ENCODE measurements at places on chromosomes 5 and 9.

DNA sequence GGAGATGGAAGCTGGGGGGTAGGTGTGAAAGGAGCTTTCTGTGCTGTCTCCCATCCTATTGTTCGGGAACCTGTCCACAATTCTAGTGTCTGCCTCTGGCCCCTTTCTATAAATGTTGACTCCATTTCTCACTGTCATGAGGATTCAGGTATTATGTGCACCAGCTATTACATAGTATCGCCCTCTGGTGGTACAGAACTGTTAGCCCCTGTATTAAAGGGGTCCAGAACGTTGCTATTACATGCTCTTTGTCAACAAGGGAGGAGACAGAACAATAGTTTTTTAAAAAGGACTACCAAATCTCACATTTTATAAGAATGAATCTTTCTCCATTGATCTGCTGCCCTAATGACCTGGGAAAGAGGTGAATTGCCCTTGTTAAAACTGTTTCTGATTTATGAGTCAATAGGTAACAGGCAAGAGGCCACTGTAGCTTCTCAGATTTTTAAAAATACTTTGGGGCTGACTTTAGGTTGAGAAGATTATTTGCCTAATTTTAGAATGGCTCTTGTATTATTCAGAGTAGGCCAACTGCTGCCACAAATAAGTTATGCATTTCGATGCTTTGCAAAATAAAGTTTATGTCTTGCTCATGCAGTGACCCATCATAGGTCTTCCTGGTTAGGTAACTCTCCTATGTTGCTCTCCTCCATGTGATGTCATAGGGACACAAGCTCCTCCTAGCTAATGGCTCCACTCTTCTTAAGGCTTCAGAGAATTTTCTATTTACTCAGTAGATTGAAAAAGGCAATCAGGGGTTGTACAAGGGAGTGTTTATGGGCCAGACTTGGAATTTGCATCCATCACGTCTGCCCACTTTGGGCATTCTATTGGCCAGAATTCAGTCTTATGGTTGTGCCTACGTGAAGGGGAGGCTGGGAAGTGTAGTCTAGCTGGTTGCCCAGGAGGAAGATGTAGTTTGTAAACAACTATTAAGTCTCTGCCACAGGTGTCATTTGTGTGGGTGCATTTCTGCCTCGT is 20.8 kb downstream of the DCANP1 start:
- peak; percentile 69 for DNase-seq
- H3K4me3 ChIP-seq, result peak overlapping the region; percentile 9
- H3K36me3 ChIP-seq, result no peaks in the 10 kb centered on the region
- H3K27me3 ChIP-seq, result peaks cover 20% of the 10 kb centered on the region
- H3K4me1 ChIP-seq, result peaks cover 19% of the 10 kb centered on the region

DNA sequence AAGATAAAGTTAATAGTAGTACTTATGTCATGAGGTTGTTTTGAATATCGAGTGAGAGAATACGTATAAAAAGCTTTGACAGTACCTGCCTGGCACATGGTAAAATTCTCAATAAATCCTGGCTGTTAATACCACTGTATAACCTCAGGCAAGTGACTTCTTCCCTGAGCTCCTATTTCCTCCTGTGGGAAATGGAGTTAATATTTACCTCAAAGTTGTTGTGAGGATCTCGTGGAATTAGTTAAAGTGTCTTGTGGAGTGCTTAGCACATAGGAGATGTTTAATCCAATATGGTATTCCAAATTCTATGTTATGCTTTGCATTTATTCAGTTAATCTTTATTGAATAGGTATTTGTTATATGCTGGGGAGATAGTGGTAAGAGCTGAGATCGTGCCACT is 18.5 kb downstream of the FOCAD start:
- no peak overlapping the region for H3K4me3 ChIP-seq
- no peaks in the 10 kb centered on the region for H3K27me3 ChIP-seq
- peaks cover 7% of the 10 kb centered on the region for H3K4me1 ChIP-seq
- no peak overlapping the region for H3K27ac ChIP-seq
- peaks cover 2% of the 10 kb centered on the region for H3K36me3 ChIP-seq
- DNase-seq, result no peak

GRCh38 chr5:60903356-60903755 is 41.5 kb downstream of the ERCC8 start:
- peaks cover 6% of the 10 kb centered on the region for H3K4me1 ChIP-seq
- peaks cover 2% of the 10 kb centered on the region for H3K36me3 ChIP-seq
- H3K27ac ChIP-seq, result no peak overlapping the region
- H3K27me3 ChIP-seq, result no peaks in the 10 kb centered on the region
- no peak for DNase-seq

DNA sequence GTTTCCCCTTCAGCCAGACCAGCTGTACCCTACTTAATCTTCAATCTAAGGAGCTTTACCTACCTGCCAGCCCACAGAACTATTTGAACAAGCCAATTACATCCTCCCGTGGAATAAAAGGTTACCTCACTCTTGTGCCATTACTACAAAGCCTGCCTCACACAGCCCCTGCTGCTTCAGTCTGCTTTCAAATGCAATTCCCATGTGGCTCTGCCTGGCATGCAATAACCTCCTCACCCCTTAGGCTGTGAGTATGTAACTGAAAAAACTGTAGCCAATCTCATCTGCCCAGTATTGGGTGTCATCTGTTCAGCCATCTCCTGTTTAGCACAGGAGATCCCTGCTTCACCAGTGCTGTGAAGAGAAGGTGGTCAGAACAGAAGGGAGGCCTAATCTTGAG is 6.1 kb upstream of the GCNT1 start:
- H3K4me3 ChIP-seq, result no peak overlapping the region
- H3K36me3 ChIP-seq, result no peaks in the 10 kb centered on the region
- DNase-seq, result no peak
- H3K27ac ChIP-seq, result no peak overlapping the region

GRCh38 chr9:17531642-17532254 is 47.1 kb upstream of the SH3GL2 start:
- H3K36me3 ChIP-seq, result no peaks in the 10 kb centered on the region
- peak; percentile 52 for DNase-seq
- H3K4me1 ChIP-seq, result no peaks in the 10 kb centered on the region
- no peak overlapping the region for H3K27ac ChIP-seq
- no peaks in the 10 kb centered on the region for H3K27me3 ChIP-seq

DNA sequence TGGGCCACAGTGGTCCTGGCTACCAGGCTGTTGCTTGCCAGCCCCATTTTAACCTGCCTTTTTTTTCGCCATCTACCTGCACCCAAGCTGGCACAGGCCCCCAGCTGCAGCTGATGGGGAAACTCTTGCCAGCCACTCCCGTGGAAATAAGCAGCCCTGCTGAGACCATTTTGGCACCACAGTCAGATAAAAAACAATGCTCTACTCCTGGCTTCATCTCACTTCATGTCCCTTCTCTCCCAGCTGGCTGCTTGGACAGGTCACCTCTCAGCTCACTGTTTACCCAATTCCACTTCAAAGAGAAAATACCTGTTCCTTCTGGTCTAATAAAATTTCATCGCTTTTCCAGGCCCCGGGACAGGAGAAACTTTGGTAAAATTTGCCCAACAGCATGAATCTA is 322.6 kb upstream of the SLC30A5 start:
- H3K27ac ChIP-seq, result no peak overlapping the region
- DNase-seq, result no peak
- H3K27me3 ChIP-seq, result peaks cover 5% of the 10 kb centered on the region
- no peak overlapping the region for H3K4me3 ChIP-seq
- H3K4me1 ChIP-seq, result no peaks in the 10 kb centered on the region

GRCh38 chr5:20367178-20367577 is 379.2 kb upstream of the CDH18 start:
- no peak overlapping the region for H3K27ac ChIP-seq
- no peaks in the 10 kb centered on the region for H3K4me1 ChIP-seq
- H3K4me3 ChIP-seq, result no peak overlapping the region
- no peak for DNase-seq
- no peaks in the 10 kb centered on the region for H3K36me3 ChIP-seq

DNA sequence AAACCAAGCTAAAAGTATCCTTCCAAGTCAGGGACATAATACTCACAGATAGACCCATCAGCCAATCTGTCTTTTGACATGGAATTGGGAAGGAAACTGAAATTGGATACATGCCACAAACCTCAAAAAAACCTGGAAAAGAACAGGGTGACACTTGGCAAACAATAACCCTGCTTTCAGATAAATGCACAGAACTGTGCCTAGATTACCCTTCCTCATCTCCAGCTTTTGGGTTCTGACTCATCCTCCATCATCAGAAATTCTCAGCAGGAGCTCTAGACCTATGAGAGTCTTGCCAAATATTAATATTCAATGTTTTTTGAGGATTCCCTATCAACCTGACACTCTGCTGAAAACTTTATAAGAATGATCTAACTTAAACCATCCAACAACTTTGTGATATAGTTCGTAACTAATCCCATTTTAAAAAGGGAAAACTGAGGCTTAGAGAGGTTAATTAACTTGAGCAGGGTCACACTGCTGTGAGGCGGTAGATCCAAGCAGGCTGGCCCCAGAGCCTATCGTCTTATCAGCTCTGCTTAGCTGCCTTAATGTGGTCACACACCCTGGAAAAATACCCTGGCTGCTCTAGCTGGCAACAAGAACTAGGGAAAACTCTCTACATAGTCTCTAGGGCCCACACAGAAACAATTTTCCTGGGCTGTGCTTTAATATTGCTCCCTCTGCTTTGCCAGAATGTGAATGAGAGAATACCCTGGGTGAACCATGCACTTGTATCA is 157.0 kb upstream of the TRPC7 start:
- no peak for DNase-seq
- H3K4me3 ChIP-seq, result no peak overlapping the region
- H3K27me3 ChIP-seq, result no peaks in the 10 kb centered on the region
- no peak overlapping the region for H3K27ac ChIP-seq
- H3K36me3 ChIP-seq, result no peaks in the 10 kb centered on the region

- H3K27me3 ChIP-seq, result peaks cover 4% of the 10 kb centered on the region
- no peaks in the 10 kb centered on the region for H3K36me3 ChIP-seq
- no peak for DNase-seq
- no peak overlapping the region for H3K27ac ChIP-seq
Measured at GRCh38 chr5:127586066-127586770, 62.7 kb upstream of the CTXN3 start.

- peaks cover 8% of the 10 kb centered on the region for H3K27me3 ChIP-seq
- H3K4me3 ChIP-seq, result no peak overlapping the region
- H3K4me1 ChIP-seq, result no peaks in the 10 kb centered on the region
- H3K36me3 ChIP-seq, result no peaks in the 10 kb centered on the region
- no peak overlapping the region for H3K27ac ChIP-seq
- no peak for DNase-seq
Measured at GRCh38 chr9:84325347-84325973, 15.1 kb downstream of the SLC28A3 start.

GRCh38 chr9:35714579-35715252 is 17.3 kb downstream of the TLN1 start:
- no peaks in the 10 kb centered on the region for H3K27me3 ChIP-seq
- peaks cover 82% of the 10 kb centered on the region for H3K36me3 ChIP-seq
- DNase-seq, result no peak
- H3K4me3 ChIP-seq, result no peak overlapping the region

GRCh38 chr5:83488271-83488670 is 16.7 kb downstream of the VCAN start:
- H3K27ac ChIP-seq, result no peak overlapping the region
- no peak overlapping the region for H3K4me3 ChIP-seq
- no peak for DNase-seq

DNA sequence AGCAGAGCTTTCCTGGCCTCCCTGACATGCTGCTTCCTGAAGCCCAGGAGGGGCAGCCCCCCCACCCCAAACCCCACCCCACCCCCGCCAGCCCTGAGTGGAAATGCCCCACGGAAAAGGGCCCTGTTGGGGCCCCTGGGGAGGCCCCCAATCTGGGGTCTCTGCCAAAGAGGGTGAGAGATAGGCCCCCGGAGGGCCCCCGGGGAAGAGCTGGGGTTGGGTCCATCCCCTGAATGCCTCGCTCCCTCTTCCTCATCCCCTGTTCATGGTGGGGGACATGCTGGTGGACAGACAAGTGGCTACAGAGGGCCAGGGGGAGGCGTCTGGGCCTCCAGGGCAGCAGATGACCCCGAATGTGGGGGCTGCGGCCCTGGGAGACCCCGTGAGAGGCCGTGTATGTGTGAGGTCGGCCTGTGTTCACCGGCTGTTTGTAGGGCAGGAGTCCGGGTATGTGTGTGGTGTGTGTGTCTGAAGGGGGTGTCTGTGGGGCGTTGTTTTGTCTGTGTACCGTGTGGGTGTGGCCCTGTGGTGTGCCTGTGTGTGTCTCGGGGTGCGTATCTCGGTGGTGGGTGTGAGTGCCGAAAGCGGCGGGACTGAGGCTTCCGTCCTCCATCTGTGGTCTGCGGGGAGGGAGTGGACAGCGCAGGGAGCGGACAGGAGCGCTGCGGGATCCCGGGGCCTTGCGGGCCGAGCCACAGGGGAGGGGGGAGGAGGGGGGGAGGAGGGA is 11.3 kb downstream of the C9orf50 start:
- H3K36me3 ChIP-seq, result no peaks in the 10 kb centered on the region
- DNase-seq, result peak; percentile 75
- H3K4me1 ChIP-seq, result peaks cover 54% of the 10 kb centered on the region
- H3K4me3 ChIP-seq, result peak overlapping the region; percentile 86

- H3K27me3 ChIP-seq, result no peaks in the 10 kb centered on the region
- peak overlapping the region; percentile 92 for H3K27ac ChIP-seq
- peak; percentile 78 for DNase-seq
- H3K4me3 ChIP-seq, result peak overlapping the region; percentile 55
Measured at GRCh38 chr5:157248821-157249470, 17.0 kb upstream of the CYFIP2 start.

GRCh38 chr9:89766991-89767390 is 162.2 kb downstream of the GADD45G start:
- H3K4me1 ChIP-seq, result peaks cover 7% of the 10 kb centered on the region
- H3K27ac ChIP-seq, result no peak overlapping the region
- no peaks in the 10 kb centered on the region for H3K36me3 ChIP-seq

DNA sequence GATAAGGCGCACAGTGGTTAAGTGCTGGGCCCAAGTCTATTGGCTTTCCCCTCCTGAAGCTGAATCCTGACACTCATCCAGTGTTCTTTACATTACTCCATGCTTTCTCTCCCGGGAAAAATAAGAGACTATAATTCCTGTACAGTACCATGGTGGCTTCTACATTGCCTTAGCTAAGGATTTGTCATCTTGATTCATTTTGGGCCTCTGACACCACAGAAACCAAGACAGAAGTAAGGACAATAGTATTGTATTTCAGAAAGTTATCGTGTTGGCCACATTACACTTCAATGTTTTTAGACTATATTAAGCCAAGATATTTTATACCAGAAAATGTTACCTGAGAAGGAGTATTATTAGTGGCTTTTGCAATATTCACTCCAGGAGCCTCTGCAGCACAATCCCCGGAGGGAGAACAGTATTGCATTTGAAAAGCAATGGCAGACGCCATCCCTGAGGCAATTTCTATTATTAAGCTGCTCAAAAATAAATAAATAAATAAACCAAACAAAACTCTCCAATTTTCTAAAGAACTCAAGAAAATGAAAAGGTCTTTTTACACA is 267.9 kb downstream of the ENC1 start:
- H3K4me3 ChIP-seq, result no peak overlapping the region
- H3K27ac ChIP-seq, result no peak overlapping the region
- no peak for DNase-seq
- peaks cover 3% of the 10 kb centered on the region for H3K27me3 ChIP-seq

Data from activated CD8-positive, alpha-beta T cell treated with anti-CD3 and anti-CD28 coated beads, Interleukin-2, amount 10 ng/mL, durations not matched to agents 7 days and 5 days (primary cell).